ENCODE measurements at places on chromosomes 6 and 20. TPM values are rescaled to one million over a fixed set of nuclear protein-coding genes. Genes with fewer than 3 reads are reported as not detected.

DNA sequence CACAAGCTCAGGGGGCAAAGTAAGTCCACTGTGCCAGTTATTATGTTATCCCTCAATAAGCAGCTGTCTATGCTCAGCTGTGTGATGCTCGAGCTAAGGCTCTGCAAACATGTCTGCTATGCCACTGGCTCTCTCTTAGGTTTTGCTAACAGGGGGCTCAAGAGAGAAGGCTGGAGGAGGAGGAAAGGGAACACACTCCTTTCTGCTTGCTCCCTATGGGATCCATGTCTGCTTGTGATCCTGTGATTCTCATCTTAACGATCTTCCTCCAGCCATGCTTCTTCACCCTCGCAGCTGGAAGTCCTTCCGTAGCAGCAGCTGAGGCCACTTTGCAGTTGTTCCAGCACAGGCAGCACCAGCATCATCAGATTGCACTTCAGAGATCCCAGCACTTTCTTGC is 37.0 kb upstream of the IGF2R start:
- no peak for DNase-seq

- DNase-seq, result no peak
Observed at GRCh38 chr6:56222499-56222898, 24.9 kb downstream of the COL21A1 start.

DNA sequence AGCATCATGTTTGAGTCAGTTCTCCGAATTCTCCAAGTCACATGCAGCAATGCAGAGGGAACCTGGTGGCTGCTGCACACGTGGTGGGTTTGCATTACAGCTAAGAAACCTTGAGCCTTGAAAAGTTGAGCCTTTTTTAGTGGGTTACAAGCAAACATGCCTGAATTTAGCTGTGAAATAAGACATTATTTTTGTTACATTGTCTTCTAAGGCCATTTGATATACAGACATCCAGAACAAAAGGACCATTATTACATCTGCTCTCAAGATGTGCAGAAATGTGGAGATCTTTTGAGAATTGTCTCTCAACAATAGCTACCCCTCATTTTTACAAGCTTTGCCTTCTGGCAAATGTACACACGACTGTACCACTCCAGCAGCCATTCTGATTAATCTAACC is 720.5 kb upstream of the SLC35B3 start:
- no peak for DNase-seq

- DNase-seq, result no peak
Observed at GRCh38 chr6:156988276-156989158, 211.3 kb downstream of the ARID1B start.

CPXM1 gene
- 0.32 TPM for total RNA-seq

STX11 gene
- 11.6 TPM for total RNA-seq

Data from naive thymus-derived CD4-positive, alpha-beta T cell (primary cell).